Hair follicular keratinocyte (primary cell): ENCODE measurements at places on chromosomes 1 and 21. TPM values are rescaled to one million over a fixed set of nuclear protein-coding genes. Genes with fewer than 3 reads are reported as not detected.

The RIPPLY3 gene
- total RNA-seq, result 0.47 and 0.53 TPM in 2 replicates

The ESPN gene
- 0.84 and 4.3 TPM in 2 replicates for total RNA-seq

The PBXIP1 gene
- total RNA-seq, result 15.5 and 30.2 TPM in 2 replicates

The OR2T34 gene
- not detected in 2 replicates for total RNA-seq

The SLC5A3 gene
- total RNA-seq, result 6.3 and 8.9 TPM in 2 replicates

The SLAMF8 gene
- 0.72 TPM in 1 of 2 replicates, not detected in the other for total RNA-seq

The AIRE gene
- total RNA-seq, result not detected in 2 replicates

The RNF186 gene
- not detected in 2 replicates for total RNA-seq
